Activated CD4-positive, CD25-positive, alpha-beta regulatory T cell (primary cell): ENCODE measurements at places on chromosomes 6 and 20.

GRCh38 chr20:37821696-37822095 lies 81.2 kb upstream of the VSTM2L start:
- no peak for DNase-seq

DNA sequence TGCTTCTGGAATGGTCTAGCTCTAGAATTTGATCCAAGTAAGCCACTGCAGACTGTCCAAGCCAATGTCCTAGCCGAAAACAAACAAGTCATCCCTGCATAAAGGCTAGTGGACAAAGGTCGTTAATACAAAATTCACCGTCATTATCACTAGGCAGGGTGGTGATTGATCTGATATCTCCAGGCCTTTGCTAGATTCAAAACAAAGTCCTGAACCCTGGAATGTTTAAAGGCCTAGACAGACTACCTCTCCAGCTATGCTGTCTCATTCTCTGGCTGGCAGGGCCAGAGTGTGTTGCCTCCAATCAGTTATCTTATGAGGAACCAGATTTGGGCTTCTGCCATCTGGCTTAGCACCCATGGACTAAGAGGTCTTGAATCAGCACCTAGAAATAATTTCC lies 38.3 kb downstream of the MAP7 start:
- DNase-seq = no peak

GRCh38 chr6:63730311-63730710 lies 94.7 kb downstream of the PHF3 start:
- no peak for DNase-seq

DNA sequence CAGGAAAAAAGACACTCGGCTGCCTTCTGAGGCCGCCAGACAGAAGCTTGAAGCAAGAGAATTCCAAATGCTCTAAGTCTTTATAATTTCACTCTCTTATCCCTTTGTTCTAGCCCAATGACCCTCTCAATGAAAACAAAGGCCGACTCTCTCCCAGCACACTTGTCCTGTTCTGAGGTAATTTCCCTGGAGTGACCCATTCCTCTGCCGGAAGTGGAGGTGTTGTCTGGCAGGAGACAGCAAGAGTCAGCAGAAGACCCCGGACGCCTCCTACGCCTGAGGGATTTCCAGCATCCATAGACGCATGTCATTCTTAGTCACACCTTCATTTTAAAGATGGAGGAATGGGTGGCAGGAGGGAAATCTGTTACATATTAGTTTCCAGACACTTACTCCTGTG lies 110.3 kb downstream of the SOD2 start:
- DNase-seq = no peak

DNA sequence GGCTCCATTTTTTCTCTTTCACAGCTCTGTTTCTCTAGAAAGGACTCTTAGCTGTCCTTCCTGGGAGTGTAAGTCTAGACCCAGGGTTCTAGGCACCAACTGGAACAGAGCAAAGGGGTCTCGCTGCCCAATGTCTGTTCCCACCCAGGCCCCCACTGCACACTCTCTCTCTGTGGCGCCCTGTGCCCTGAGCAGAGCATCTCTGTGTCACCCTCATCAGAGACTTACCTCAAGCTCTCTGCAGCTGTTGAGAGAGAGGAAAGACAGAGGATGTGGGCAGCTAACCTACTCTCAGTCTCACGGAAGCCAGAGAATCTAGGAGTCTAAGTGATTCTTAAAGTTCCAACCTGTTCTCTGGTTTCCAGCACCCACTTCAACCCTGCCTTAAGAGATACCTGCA lies 9.5 kb downstream of the NCR2 start:
- no peak for DNase-seq

DNA sequence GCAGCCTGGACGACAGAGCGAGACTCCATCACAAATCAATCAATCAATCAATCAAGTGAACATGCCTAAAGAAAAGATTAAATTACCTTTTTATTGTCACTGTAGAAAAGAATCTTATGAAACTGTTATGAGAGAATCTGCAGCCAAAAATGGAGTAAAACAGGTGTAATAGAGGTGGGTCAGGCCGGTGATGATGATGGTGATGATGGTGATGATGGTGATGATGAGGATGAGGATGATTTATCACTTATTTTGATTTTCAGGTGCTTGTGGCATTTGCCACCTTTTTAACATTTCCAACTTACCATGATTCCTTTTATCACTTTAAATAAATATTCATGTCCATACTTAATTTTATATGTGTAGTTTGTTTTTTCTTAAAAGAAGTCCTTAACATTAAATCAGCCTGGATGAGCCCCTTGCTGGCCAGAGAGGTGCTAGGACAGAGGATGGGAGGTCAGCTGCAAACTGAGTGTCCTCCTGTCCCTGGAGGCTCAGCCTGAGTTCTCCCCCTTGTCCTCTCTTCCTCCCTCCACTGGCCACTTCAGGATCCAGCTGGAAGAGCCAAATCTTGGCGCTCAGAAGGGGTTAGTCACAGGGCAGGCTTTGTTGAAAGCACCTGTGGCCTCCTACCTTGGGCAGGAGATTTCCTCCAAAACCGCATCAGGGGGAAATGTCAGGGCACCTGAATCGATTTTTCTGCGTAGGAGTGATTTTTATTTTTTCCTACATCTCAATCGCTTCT lies 32.6 kb downstream of the SLC2A10 start:
- no peak for DNase-seq

DNA sequence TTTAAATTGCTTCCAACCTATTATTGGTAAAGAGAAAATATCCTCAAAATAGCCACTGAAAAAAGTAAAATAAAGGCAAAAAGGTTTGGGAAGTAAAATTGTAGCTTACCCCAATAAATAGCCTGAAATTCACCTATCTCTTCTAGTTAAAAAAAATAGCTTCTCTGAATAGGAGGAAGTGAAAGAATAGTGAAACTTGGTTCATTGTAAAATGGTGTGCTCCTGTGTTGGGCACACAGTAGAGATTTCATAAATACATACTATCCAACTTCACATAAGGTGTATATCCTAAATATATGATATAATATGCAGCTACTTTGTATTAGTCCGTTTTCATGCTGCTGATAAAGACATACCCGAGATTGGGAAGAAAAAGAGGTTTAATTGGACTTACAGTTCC lies 45.3 kb downstream of the CDK19 start:
- no peak for DNase-seq

- no peak for DNase-seq
Measured at GRCh38 chr20:50810842-50811241, 16.0 kb downstream of the BCAS4 start.

GRCh38 chr6:43823390-43823789 lies 53.4 kb downstream of the VEGFA start:
- DNase-seq = no peak

- DNase-seq = no peak
Measured at GRCh38 chr20:46399401-46399800, 7.0 kb downstream of the ELMO2 start.

GRCh38 chr6:141484711-141485110 lies 648.0 kb upstream of the GJE1 start:
- DNase-seq = no peak

DNA sequence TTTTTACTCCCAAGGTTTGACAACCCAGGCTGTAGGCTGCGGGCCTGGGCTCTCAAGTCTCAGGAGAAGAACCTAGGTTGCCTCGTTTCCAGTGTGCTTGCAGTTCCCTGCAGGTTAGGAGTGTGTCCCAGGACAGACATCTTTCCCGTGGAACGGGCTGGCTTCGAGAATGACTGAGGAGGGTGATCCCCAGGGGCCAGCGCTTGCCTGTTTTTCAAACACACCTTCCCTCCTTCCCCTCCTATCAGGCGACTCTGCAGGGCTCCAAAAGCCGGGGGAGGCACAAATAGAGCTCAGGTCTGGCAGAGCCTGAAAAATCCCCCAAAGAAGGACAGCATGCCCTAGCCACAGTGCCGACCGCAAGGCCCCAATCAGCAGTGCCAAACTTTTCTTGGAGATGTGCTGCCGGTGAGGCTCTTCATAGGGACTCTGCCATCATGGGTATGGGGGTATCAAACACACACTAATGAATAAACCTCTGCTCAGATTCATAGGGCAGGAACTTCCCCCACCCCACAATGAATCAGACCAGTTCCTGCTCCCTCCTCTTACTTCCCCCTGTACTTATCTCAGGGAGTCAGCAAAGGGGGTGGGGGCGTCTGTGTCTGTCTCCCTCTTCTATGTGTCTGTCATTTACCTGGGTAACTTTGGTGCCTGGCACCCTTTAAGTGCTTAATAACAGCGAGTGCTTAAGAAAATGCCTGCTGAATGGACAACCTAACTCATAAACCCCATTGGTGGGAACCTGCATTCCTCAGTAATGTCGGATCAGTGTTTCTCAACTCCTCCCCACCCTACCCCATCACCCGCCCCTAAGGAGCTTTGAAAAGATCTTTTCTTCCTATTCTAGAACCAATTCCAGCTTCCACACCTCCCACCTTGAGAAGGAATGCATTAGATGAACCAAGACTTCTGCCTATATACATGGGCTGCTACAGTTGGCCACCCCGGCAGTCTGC lies 1.6 kb downstream of the KCNG1 start:
- no peak for DNase-seq

DNA sequence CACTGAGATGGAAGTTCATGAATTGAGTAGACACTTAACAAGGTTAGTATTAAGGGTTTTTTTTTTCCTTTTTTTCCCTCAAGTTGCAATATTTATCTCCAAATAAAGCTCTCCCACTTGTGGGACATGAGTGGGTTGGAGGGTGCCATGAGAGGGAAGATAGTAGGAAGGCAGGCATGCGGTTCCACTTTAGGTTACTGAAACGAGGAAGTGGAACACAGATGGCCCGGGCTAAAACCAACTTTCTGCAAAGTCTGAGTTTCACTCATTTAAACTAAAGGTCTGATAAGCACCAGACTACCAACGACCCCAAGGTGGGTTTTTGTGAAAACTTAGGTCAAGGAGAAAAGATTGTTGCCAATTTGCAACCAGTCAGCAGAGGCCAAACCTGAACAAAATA lies 42.2 kb downstream of the TBC1D7 start:
- no peak for DNase-seq

GRCh38 chr6:4449409-4449808 lies 314.0 kb upstream of the ECI2 start:
- DNase-seq = no peak

DNA sequence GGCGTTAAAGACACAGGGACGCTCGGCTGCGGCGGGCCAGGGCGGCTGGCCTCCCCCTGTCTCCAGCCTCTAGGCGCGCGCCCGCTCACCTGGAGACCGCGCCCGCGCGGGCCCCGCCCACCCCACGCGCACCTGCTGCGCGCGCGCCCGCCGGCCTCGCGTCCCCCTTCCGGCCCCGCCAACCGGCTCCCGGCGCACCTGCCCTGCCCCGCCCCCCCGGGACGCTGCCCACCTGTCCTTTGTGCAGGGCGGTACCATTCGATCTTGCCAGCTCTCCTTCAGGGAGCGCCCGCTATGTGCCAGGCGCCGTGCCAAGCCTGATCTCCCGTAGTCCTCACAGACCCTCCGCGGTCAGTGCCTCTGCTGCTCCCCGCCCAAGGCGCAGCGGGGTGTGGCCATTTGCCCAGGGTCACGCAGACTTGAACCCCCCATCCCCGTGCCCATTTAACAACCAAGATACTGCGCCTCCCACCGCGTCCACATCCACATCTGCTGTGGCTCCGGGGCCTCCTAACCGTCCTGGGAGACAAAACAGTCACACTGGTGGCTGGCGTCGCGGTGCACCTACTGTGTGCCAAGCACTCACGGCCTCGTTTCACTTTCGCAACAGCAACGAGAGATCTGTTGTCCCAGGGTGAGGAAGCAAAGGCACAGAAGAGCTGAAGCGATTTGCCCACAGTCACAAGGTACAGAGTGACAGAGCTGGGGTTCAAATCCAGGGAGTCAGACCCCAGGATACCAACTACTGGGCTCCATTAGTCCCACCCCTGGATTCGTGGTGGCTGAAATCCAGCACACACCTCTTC lies 48.1 kb downstream of the NOL4L start:
- no peak for DNase-seq

- DNase-seq = no peak
Measured at GRCh38 chr6:162181111-162181510, 546.5 kb downstream of the PRKN start.

DNA sequence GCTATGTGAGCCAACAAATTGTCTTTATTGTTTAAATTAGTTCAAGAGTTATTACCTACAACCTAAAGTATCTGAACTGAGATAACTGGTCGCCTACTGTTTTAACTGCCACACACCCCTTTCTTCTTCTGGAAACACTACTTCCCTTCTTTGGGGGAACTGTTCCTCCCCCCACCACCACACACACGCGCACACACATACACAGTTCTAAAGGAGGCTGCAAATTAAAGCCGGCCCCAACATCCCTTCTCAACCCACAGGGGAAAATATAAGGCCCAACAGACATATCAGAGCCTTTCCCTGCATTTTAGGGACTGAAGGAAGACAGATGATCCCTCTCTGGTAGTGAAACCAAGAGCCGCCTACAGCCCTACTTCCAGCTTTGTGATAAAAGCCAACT lies 348.0 kb upstream of the JARID2 start:
- DNase-seq = no peak

- DNase-seq = no peak
Measured at GRCh38 chr6:7255918-7256317, 57.1 kb downstream of the SSR1 start.

- DNase-seq = no peak
Measured at GRCh38 chr20:32877507-32877906, 18.8 kb downstream of the EFCAB8 start.

GRCh38 chr20:17681726-17682102 lies 328 bp downstream of the RRBP1 start:
- no peak for DNase-seq

DNA sequence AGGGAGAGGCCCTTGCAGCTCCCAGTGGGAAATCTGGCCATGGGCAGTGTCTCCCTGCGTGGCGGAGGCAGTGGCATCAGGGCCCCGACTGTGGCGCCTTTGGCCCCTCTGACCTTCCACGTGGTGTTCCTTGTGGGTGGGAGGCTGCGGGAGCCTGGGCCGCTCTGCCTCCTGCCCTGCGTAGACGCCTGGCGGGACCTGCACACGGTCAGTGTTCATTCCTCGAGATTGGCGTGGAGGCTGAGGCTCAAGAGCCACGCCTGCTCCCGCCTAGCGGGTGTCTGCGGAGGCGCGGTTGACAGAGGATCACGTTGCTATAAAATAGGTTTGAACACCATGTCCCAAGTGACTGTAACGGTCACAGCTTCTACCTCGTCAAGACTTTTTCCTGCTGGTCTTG lies 14.0 kb downstream of the COL9A3 start:
- DNase-seq = no peak

GRCh38 chr6:98056955-98057354 lies 773.9 kb upstream of the MMS22L start:
- no peak for DNase-seq

- DNase-seq = no peak
Measured at GRCh38 chr20:6870559-6870958, 103.1 kb downstream of the BMP2 start.

GRCh38 chr6:64290867-64291266 lies 655.3 kb downstream of the PHF3 start:
- DNase-seq = no peak
